ENCODE measurements at places on chromosomes 16 and 17.

DNA sequence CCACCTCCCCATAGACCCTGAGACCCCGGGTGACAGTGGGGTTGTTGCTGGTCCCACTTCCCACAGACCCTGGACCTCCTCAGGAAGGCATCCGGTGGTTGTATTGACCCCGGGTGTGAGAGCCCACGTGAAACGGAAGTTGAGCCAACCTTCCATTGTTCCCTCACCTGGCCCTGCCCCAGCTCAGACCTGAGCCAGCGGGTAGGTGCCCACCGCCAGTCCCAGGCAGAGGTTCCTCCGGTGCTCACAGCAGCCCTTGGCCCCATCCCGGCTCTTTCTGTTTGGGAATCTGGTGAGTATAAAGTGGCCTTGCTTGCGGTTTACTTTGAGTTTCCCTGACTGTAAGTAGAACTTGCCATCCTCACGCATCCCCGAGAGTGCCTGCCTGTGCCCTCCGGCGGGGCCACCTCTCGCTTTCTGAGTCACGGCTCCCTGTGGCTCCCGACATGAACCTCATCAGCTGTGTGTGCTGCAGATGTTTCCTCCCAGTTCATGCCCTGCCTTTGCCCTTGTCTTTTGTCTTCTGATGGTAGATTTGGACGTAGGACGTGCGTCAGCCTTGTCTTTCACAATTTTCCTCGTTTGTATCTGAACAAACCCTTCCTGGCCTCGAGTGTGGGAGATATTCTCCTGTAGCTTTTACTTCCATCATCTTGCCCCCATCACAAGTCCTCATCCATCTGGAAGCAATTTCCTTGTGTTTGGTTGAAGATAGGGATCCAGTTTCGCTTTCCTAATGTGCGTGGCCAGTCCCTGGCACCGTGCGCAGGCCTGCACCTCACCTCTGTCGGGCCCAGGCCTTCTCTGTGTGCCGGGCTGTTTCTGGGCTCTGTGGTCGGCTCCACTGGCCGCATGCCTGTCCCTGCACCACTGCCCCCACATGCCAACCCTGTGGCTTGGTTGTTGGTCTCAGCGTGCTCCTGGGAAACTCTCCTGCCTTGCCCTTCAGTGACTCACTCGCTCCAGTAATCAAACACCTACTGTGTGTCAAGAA, 76.0 kb downstream of the METRNL start:
- DNase-seq = no peak

- peak; percentile 90 for DNase-seq
Observed at GRCh38 chr17:38663125-38663751, 11.5 kb downstream of the EPOP start.

DNA sequence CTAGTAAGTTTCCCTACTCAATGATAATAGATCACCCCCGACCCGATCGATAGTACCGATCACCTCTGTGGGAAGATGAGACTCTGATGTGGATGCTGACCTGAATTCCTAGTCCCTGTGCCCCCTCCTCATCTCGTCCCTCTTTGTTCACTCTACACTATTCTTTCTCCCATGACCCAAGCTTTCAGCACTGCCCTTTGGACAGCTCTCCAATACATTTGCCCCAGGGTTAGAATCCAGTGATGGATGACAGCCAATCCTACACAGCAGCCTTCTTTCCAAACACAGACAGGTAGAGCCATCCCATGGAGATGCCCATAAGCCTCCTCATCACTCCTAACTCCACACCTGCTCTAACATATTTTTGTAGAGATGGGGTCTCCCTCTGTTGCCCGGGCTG, 141.1 kb downstream of the GSG1L start:
- DNase-seq = no peak

DNA sequence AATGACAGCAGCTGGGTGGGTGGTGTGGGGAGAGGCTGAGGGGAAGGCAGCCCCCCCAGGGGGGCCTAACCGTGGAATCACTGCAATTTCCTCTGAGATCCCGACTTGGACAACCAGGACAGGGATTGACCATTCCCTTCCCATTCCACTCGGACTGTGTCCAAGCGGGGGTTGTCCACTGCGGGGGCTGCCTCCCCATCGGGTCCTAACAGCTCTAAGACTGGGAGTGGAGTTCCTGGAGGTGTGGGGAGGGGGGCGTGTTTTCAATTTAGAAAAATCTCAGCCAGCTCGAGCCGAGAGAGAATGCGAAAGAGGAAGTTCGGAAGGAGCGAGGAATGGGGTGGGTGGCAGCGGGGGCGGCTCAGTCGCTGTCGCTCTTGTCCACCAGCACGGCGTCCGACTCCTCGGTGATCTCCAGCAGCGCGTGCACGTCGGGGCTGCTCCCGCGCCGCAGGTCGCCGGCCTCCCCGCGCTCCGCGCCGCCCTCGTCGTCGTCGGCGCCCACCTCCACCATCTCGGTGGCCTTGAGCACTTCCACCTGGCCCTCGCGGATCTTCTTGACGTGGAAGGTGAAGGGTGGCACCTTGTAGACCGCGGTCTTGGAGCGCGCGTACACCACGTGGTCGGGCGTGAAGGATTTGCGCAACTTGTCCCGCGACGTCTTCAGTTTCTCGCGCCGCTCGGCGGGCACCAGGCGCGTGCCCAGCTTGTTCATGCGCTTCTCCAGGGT, 16.2 kb upstream of the STAT3 start:
- no peak for DNase-seq

DNA sequence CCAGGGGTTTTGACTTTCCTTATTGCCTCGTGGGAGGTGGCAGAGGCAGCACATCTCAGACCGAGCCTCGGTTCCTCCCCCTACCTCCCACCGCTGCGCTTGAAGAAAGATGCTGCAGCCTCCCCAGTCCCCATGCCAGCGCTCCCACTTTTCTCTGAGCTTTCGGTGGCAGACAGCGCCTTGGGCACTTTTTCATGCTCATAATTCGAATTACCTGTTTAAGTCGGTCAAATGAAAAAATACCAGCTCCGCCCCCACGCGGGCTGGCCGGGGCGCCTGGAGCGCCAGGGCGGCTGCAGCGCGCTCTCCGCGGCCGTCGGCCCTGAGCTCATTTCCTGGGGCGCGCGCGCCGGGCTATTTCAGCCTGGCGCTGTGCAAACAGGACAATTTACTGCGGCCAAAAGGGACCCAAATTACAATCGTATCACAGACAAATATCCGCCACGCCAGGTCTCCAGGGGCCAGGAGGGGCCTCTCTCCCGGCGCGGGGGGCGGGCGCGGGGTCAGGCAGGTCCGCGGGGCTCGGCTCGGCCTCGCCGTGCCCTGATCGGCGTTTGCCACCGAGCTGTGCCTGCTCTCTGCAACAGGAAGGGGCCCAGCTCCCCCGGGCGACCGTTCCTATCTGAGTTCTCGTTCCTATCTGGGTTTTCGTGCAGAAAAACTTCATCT, 45.0 kb downstream of the SOST start:
- no peak for DNase-seq

DNA sequence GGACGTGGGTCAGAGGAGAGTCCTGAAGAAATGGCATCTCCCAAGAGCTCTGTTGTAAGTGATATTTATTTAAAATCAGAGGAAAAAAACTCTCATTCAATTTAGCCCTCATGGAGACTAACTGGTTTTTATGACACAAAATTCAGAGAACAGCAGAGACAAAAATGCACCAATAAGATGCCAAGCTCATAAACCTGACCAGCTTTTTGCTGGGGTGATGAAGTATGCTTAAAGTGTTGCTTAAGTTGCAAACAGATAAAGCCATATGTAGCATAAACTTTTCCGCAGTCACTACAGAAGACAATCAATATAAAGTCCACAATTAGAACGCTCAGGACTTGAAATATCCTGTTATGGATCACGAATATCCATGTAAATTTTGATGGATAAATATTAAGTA, 124.0 kb upstream of the CORO6 start:
- no peak for DNase-seq

- no peak for DNase-seq
Observed at GRCh38 chr17:38434178-38434665, 6.0 kb downstream of the ARHGAP23 start.

All from HepG2 (cell line).